Stimulated activated CD4-positive, alpha-beta T cell treated with anti-CD3 and anti-CD28 coated beads, Interleukin-1b, Interleukin-23, amount 100 ng/mL, for 1 hour (primary cell): ENCODE measurements at places on chromosomes 1 and 21.

GRCh38 chr1:54678776-54679643, 36.7 kb upstream of the TTC4 start:
- DNase-seq = no peak

DNA sequence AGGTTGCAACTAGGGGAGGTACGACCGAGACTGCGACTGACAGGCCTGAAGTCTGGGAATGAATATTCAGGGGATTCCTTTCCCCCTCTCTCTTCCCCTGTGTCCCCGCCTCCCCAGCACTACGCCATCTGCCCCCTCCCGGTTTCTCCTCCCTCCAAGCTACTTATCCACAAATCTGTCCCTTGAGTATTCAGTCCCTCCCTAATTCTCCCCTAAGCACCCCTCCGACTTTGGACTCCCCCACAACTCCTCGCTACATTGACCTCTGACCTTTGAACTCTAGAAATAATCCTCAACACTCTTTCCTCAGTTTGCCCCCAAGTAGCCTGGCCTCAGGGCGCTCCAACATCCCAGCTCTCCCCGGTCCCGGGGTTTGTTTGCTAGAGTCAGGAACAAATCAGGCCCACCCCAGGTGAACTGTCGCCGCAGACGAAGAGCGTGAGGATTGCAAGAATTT, 393 bp downstream of the LYSMD1 start:
- no peak for DNase-seq

DNA sequence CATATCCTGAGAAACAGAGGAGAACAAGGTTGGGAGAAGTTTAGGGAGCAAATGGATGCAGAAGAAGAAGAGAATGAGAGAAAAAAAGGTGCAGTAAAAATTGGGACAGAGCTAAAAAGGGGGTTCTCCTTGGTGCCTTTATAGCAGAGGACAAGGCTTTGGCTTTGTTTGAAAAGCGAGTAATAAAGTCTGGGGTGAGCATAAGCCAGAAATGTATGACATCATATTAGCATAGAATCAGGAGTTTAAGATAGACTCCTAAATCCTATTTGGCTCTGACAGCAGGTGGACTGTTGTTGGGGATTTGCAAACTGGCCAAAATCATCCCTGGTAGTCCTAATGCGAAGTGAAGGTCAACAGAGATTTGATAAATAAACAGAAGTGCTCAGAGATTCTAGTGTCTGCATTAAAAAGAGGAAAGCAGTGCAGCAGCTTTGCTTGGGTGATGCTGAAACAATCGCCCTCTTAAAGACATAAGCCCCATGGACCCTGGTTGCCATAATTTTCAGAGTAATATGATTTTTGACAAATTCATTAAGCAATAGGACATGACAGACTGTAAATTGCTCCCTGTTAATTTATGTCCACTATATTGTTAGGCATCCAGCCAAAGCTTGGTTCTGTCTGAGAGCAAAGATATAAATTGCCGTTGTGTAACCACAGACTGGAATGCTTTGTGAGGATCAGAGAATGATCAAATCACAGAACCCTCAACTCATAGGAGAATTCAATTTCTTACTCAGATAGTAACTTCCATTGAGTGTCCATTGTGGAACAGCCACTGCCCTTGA, 385.0 kb upstream of the NFIA start:
- DNase-seq = no peak

GRCh38 chr1:30855686-30856259, 52.8 kb downstream of the SDC3 start:
- no peak for DNase-seq

GRCh38 chr1:158864595-158864994, 33.4 kb downstream of the MNDA start:
- DNase-seq = no peak
